ENCODE measurements at places on chromosomes 11 and 22.

DNA sequence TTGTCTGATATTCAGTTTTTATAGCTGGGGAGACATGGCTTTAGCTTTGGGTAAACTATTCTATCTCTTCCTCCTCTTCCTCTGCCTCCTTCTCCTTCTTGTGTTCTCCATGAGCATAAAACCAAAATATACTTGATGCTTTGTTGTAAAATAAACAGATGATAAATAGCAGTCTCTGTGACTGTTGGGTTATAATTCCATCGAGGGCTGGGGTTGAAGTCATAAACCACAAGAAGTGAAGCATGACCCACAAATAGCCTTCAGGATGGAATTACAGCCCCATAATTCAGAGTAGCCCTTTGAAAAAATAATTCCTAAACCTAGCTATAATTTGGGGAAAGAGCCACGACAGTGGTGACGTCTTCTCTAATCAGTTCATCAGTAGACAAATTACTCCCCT lies 177.7 kb downstream of the SNX19 start:
- no peak for DNase-seq

DNA sequence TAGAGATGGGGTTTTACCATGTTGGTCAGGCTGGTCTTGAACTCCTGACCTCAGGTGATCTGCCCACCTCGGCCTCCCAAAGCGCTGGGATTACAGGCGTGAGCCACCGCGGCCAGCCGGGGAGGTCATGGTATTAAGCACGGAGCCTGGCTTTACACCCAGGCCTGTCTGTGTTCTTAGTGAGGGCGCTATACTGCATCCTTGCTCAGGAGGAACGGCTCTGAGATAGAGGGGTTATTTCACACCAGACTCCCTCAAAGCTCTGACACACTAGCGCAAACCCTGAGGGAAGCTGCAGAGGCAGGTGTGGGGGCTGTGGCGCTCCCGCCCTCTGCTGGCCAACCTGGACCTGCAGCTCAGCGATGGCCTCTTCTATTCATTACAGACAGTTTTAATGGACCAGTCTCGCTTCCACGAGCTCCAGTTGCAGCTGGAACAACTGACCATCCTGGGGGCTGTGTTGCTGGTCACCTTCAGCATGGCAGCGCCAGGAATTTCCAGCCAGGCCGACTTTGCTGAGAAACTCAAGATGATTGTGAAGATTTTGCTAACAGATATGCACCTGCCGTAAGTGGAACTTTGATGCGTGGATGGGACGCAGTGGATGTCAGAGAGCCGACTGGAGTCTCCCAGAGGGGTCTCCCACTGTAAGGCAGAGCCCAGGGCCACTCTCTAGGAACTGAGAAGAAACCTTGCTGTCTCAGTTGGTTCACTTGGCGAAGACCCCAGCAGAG lies 26.2 kb downstream of the TCP11L1 start:
- DNase-seq: peak; percentile 71

DNA sequence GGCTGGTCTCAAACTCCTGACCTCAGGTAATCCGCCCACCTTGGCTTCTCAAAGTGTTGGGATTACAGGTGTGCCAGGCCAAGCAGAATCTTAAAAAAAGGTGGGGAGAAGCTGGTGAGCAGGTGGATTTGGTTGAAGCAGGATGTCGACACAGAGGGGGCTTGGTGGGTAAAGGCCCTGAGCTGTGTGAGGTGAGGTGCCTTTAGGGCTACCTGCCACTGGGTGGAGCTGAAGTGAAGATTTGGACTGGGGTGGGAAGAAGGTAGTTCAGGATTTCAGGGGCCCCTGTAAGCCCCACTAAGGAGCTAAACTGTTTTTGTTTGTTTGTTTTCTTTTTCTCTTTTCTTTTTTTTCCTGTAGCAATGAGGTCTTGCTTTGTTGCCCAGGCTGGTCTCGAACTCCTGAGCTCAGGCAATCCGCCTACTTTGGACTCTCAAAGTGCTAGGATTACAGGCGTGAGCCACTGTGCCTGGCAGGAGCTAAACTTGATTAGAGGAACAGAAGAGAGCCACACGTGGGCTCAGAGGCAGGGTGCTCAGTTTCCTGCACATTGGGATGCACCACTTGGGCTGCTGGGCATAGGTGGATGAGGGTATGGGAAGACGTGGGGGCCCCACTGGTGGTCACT lies 6.0 kb downstream of the P2RX6 start:
- DNase-seq: no peak

DNA sequence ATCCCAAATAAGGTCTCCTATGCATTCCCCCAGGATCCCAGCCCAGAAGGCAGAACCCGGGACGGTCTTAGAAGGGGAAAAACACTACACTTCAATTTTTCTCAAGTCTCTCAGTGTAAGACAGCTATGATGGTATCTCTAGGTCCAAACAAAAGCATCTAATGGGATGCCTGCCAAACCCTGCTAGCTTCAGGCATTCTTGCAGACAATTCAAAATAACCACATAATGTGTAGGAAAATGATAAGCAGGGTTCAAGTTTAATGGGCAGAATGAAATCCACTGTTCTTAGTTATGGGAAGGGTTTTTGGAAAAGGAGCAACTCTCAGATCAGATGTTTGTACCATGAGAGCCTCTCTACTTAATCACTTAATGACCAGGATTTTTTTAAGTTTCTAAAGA lies 119.8 kb upstream of the ANO1 start:
- DNase-seq: no peak

GRCh38 chr11:78920329-78920728 lies 345.7 kb upstream of the NARS2 start:
- DNase-seq: no peak

GRCh38 chr11:13098063-13098462 lies 88.9 kb downstream of the RASSF10 start:
- DNase-seq: no peak

DNA sequence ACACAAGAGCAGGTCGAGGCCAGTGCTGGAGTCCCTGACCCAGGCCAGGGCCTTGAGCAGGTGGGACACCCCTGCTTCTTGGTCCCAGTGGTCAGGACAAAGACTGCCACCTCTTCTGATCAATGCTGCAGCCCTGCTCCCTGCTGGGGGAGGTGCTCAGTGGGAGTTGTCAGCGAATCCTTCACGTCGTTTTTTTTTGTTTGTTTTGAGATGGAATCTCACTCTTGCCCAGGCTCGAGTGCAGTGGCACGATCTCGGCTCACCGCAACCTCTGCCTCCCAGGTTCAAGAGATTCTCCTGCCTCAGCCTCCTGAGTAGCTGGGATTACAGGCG lies 34.7 kb downstream of the NUP50 start:
- DNase-seq: no peak

DNA sequence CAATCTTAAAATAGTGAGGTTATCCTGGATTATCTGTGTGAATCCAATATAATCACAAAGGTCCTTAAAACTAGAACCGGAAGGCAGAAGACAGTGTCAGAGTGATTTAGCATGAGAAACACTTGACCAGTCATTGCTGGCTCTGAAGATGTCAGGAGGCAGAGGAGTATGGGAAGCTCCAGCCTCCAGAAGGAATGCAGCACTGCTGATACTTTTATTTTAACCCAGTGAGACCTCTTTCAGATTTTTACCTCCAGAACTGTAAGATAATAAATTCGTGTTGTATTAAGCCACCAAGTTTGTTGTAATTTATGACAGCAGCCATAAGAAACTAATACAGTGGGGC lies 134.4 kb upstream of the ZC3H12C start:
- no peak for DNase-seq

All from stimulated activated CD4-positive, alpha-beta T cell treated with anti-CD3 and anti-CD28 coated beads, TNF-alpha, amount 100 ng/mL, for 24 hours (primary cell).